ENCODE measurements at places on chromosomes 6 and 20.

DNA sequence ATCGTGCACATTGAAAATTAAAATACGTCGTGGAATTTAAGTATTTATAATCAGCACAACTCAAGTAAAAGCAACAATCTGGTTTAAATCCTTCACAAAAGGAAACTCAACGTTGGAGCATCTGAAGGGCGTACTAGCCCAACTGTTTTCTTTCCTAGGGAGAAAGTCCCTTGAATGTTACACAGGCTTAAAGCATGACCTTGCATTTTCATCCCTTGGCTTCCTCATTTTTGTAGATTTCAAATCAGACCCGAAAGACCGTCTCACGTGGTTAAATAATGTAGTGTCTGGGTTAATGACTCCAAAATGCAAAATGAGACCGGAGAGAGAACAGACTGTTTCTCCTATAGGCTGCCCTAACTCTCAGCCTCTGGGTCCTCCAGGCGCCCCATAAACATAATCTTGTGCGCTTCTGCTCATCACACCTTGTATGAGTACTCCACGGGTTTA is 249.2 kb upstream of the RREB1 start:
- no peak for DNase-seq

- DNase-seq = no peak
Measured at GRCh38 chr6:41748542-41748941, 1.3 kb upstream of the PGC start.

- DNase-seq = no peak
Measured at GRCh38 chr6:125597411-125598253, 151.8 kb upstream of the HEY2 start.

GRCh38 chr6:42045538-42046460 is 4.5 kb upstream of the TAF8 start:
- no peak for DNase-seq

DNA sequence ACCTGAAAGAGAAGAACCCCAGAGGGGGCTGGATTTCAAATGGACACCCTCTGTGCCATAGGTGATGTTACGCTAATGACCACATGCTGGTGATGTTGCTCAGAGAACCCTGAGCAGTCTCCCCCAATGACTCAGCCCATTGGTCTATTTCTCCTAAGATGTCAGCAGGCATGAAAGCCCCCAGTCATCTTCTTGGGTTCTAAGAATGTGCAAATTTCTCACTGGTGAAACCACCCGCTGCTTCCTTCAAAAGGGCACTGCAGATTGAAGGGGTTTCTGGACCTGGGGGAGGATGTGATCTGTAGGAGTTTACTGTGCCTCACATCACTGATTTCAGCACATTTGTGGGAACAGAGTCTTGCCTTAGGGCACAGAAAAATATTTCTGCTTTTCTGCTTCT is 298.4 kb upstream of the MOCS1 start:
- no peak for DNase-seq

GRCh38 chr20:45307076-45307640 is 518 bp downstream of the RBPJL start:
- DNase-seq = no peak

DNA sequence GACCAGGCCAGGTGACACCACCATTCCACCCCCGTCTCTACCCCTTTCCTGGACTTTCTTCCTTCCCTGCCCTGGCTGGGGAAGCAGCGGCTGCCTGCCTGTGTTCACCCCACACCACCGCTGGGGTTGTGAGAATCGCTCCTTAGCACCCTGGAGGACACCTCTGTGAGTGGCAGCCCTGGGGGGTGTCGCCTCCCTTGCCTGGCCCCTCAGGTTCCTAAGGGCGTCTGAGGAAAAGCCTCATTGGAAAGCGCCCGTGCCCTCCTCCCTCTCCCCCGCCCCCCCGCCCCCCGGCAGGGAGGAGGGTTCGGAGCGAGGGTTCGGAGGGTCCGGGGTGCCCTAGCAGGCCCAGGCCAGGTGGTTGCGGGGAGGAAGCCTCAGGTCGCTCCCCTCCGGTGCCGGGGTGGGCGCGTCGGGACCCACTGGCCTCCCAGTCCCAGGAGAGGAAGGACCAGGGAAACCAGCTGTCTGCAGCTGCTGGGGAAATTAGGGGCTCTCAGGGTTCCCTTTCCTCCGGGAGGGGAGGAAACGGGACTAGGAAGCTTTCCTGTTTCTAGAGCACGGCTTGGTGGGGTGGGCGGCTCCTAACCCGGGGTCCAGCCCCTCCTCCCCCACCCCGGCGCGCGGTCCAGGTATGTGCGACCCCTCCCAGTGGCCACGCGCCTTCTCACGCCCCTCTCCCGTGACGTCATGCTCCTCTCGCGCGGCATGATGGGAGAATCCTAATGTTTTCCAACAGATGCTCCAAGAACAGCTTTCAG is at the start of gene PHACTR3:
PHACTR3 (plus strand) TSS at position 760 of the 761 bp plus-strand sequence. CDS start 475 bp downstream, outside the sequence.
- no peak for DNase-seq

DNA sequence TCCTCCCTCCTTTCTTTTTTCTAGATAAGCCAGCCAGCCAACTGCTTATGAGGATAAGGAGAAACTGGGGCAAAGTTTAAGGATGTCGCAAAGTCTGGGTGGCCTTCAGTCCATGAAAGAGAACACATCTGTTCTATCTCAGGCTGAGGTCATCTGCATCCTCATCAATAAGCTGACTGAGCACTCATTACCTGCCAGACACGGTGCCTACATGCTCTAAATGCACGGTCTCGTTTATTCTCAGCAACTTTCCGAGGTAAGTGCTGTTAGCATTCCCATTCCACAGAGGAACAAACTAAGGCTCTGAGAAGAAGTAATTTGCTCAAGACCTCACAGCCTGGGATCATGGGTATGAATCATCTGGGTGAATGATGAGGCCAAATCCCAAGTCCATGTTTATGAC is 133.1 kb downstream of the BCAS1 start:
- DNase-seq = no peak

- no peak for DNase-seq
Measured at GRCh38 chr6:126516411-126516810, 176.5 kb downstream of the CENPW start.

- DNase-seq = no peak
Measured at GRCh38 chr6:15628499-15629131, 34.2 kb downstream of the DTNBP1 start.

GRCh38 chr6:3406362-3406821 is 50.5 kb downstream of the SLC22A23 start:
- no peak for DNase-seq

DNA sequence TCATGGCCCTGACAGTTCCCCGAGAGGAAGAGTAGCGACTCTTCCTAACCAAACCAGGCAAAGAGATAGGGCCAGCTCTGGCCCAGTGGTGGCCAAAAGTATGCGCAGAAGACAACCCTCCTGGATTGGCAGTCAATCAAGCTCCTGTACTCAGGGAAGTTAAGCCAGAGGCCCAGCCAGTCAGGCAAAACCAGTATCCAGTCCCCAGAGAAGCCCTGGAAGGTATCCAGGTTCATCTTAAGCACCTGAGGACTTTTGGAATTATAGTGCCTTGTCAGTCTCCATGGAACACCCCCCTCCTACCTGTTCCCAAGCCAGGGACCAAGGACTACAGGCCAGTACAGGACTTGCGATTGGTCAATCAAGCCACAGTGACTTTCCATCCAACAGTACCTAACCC is 298.3 kb downstream of the RNGTT start:
- DNase-seq = no peak

GRCh38 chr6:80767808-80768207 is 661.3 kb downstream of the BCKDHB start:
- DNase-seq = no peak

- peak; percentile 78 for DNase-seq
Measured at GRCh38 chr6:149028767-149029405, 282.1 kb downstream of the UST start.

DNA sequence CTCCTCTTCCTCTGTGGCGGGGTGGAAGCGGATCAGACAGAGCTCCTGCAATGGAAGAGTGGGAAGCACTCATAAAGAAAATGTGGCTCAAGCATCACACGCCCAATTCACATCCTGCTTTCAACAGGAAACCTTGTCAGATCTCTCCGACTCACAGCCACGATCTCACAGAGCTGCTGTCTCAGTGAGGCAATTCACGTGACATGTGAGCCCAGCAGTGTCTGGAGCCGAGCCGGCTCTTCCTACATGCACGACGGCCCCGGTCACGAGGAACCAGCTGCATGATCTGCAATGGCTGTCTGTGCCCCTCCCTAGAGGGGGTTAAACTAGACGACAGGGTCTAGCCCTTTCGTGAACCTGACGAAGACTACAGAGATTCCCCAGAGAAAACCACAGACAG is 29.5 kb upstream of the TCFL5 start:
- no peak for DNase-seq

DNA sequence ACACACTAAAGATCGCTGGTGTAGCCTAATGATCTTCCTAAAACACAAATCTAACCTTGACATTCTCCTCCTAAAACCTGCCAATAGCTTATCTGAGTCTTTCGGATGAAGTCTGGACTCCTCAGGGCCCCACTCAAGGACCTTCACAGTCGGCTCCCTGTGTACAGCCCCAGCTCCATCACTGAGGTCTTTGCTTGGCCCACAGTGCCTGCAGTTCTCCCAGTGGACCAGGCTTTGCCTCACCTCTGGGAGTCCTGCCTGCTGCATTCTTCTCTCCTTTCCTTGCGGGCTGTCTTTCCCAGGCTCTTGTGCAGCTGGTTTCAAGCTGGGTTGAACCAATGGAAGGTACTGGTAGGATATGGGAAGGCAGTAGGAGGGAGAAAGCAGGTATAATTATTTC is 122.6 kb upstream of the FERMT1 start:
- DNase-seq = no peak

DNA sequence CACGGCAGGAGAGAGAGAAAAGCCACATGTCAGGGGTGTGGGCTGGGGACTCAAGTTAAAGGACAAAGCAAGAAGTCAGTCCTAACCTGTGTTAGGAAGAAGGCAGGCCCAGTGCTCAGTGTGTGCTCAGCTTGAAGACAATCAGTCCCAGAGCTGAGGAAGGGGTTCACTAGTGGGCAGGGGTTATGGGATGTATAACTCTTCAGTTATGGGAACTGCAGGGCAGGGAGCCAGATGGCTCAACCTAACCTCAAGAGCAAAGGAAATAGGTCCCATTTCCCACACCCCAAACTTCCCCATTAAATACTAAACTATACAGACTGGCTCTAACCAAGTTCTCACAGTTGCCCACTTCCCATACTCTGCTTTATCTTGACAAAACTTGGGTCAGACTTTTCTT is 7.4 kb upstream of the SSTR4 start:
- DNase-seq = no peak

- no peak for DNase-seq
Measured at GRCh38 chr20:49969234-49969633, 13.5 kb upstream of the SNAI1 start.

DNA sequence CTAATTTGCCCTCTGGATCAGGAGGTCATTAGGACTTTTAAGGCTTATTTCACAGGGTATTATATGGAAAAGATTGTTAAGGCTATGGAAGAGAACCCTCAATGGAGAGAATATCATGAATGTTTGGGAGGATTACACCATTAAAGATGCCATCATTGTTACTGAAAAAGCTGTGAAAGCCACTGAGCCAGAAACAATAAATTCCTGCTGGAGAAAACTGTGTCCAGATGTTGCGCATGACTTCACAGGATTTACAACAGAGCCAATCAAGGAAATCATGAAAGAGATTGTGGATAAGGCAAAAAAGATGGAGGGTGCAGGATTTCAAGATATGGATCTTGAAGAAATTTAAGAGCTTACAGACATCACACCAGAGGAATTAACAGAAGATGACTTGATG is 798.3 kb upstream of the SLC35B3 start:
- no peak for DNase-seq

DNA sequence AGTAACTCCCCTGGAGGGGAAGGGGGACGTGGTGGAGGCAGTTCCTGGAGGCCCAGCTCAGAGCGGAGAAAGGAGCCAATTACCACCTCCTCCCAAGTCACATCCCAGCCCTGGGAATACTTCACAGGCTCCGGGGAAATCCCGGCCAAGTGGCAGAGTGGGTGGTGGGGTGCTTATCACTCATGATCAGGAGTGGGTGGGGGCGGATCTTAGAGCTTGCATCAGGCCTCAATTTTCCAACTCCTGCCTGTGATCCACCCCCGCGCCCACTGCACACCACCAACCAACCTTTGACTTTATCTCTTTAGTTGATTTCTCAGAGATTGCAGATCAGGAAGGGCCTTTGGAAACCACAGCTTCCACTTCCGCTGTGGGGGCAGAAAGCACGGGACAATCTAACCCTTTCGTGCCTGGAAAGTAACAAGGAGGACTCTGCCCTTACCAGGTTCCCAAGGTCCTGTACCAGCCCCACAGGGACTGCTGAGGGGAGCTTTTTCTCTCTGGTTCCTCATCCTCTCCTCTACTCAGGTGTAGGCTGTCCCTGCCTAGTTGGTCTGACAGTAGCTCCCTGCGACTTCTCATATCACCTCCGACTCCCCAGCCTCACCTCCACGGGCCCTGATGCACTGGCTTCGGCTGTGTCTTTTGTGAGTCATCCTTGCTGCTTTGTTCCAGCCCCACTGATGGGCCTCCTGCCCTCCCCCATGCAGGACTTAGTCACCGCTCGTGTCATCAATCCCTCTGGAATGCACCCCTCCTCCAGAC is 24.9 kb upstream of the IER3 start:
- DNase-seq = no peak

GRCh38 chr20:41183831-41184230 is 46.5 kb downstream of the PLCG1 start:
- no peak for DNase-seq

GRCh38 chr6:105374010-105374420 is 28.9 kb downstream of the PREP start:
- DNase-seq = no peak

DNA sequence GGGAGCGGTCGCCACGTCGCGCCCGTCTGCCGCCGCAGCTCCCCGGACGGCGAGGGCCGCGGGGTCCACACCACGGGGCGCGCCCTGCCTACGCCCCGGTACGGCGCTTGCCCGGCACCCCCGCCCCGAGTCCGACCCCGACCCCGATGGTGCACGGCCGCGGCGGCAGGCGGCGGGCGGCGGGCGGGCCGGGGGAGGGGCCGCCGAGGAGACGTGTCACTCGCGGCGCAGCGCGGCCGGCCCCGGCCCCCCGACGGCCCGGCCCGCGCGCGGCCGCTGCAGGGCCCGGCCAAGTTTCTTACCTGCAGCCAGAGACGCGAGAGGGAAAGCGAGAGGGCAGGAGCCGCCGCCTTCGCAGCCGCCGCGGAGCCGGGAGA is 328 bp downstream of the RRBP1 start:
- DNase-seq = no peak

GRCh38 chr6:13517116-13517515 is 29.7 kb upstream of the GFOD1 start:
- no peak for DNase-seq

GRCh38 chr6:105135056-105135455 is 44.8 kb downstream of the POPDC3 start:
- no peak for DNase-seq

DNA sequence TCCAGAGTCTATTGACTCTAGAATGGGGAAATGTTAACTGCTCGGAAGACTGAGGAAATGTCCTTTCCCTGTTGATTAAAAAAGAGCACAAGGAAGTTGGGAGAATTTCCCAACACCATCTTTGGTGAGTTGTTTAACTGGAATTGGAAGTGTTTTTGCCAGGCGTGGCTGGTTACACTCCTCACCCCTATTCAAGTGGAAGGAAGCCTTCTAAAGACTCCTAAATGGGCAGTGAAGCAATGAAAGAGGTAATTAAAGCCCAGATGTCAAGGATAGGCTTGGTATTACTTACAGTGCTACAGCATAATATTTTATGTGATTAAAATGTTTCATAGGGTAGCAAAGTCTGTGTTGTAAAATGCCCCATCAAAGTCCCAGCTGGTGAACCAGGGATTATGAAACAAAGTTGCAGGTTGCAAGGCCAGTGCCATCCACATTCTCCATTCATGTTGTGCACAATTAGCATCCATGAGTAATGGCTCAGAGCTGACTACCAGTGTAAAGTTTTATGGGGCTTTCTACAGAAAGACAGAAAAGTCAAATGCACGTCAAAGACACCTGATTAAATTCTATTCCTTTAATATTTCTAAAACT is 52.6 kb downstream of the BTBD3 start:
- DNase-seq = no peak

- DNase-seq = peak; percentile 36
Measured at GRCh38 chr6:39934131-39934757, at the start of gene MOCS1. Gene MOCS1, minus strand, starts transcription at chr6:39934462. Its CDS starts 45 bp downstream, at chr6:39934417.

All from right renal cortex interstitium (tissue), 3 donors.